ENCODE measurements at places on chromosomes 6 and 20.
A peak's percentile ranks its signal among the peaks of the same experiment; 100 is the strongest.

GRCh38 chr20:44641325-44641724 is 10.2 kb downstream of the ADA start:
- no peak for DNase-seq

GRCh38 chr6:159716247-159717096 is 10.8 kb upstream of the WTAP start:
- no peak for DNase-seq

DNA sequence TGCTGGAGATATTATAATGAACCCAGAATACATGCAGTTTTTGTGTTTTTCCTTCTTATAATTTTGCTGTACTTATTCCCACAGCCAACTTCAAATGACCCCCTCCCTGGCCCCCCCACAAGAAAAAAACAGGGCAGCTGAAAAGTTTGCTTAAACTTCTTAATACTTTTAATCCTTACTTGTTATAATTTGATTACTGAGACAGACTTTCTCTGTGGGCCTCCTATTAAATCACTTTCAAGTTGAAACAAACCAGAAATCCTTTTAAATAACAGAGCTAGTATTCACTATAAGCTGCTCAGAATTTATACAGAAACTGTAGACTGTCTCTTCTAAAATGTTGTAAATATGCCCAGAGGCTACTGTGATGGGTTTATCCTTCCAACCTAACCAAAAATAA is 106.3 kb downstream of the CENPW start:
- no peak for DNase-seq

GRCh38 chr6:82068721-82069120 is 178.8 kb downstream of the IBTK start:
- no peak for DNase-seq

- DNase-seq = no peak
These were observed 1009.4 kb upstream of the FLRT3 start for GRCh38 chr20:15346657-15347280.

GRCh38 chr6:116090251-116090650 is 10.4 kb upstream of the NT5DC1 start:
- DNase-seq = no peak

GRCh38 chr6:148382861-148383260 is 40.2 kb downstream of the SASH1 start:
- DNase-seq = no peak

DNA sequence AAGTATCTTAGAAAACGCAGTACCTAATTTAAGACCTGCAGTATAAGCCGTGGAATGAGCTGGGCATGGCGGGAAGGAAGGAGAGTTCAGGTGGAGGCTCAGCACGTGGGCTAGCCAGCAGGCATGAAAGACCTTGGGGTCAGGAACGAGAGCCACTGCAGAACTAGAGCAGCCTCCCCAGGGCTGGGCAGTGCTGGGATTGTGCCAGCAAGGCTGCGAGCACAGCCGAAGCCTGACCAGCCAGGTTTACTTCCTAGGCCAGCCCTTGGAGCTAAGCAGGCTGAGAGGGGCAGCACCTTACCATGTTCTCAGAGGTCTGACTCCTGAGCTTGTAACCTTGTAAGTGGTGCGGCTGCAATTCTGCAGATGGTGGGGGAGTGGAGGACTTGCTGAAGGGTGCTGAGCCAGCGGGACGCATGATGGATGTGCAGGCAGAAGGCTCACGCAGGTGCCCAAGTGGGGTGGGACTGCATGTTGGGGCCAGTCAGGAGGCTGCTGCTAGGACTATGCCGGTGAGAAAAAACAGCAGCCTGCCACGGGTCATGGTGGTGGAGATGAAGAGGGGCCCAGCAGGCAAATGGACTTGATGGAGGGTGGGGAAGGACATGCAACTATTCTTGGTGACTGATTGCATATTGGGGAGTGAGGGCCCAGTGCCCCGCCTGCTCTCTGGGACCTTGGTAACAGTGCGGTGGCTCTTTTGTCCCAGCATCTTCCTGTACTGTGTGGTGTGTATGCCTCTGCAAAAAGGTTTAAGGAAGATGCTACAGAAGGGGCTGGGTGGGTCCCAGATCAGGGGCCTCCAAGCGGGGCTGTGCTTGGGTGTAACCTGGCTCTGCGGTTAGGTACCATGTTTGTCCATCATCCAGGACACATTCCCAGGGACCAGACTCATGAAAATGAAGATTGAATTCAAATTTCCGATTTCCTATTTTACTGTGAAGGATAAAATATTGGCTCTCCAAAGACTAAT is 37.6 kb upstream of the IRF4 start:
- no peak for DNase-seq

DNA sequence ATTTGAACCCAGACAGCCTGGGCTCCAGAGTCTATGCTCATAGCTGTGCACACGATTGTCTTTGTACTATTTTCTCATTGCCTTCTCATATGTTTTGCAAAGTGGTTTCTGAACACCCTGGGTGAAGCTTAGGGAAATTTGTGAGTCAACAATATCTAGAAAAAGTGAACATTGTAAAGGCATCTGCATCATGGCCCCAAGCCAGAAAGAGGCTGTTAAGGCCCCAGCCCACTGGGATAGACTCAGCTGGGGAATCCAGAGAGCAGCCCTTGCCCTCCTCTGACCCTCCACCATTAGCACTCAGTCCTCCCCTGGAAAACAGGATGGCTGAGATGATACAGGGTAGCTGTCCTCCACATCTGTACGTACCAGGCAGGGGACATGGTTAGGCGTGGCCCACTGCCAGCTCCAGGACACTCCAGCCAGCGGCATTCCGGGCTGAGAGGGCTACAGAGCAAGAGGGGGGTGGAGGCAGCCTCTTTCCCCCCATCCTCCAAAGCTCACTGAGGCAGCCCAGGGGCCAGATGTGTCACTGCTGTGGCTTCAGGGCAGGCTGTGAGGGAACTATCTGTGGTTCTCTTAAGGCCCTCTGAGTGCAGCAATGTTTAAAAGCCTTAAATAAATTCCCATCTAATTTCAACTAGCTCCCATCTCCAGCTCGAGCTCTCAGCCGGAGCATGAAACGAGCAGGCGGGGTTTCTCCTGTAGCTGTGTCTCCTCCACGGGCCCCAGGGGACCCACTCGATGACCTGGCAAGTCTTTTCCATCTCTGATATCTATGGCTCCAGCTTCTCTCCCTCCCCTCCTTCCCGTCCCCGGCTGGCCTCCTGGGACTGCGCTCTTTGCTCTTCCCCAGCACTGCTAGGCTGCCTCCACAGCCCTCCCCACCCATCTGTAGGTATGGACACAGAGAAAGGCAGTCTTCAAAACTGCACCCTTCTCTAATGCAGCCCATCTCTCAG is 209.4 kb upstream of the LRFN2 start:
- DNase-seq = no peak

DNA sequence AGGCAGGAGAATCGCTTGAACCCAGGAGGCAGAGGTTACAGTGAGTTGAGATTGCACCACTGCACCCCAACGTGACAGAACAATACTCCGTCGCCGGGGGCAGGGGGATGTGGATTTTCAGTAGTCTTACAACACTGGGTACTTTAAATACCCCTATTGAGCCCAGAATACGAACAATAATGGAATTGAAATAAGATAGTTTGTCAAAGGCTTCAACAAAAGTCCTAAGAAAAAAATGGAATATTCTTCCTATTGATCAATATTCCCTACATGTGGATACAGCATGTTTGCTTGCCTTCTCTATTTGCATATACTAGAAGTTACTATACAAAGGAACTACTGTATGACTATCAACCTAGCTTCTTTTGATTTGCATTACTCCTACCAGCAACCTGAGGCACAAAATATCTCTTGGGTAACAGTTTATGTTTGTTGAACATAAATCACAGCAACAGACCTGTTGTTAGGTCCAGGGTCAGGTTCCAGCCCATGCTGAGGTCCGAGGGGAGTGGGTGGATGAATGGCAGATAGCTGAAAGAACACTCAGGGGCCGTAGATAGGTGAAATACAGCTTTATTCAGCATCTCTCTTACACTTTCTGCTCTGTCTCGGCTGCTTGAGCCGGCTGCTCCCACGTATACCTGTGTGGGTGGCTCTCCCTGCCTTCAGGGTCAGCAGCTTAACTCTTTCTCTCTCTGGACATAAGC is 23.8 kb downstream of the MAN1A1 start:
- DNase-seq = no peak

- no peak for DNase-seq
These were observed 70.7 kb upstream of the SMIM29 start for GRCh38 chr6:34319471-34319885.

- DNase-seq = no peak
These were observed 117.1 kb downstream of the GRM4 start for GRCh38 chr6:34028691-34029360.

DNA sequence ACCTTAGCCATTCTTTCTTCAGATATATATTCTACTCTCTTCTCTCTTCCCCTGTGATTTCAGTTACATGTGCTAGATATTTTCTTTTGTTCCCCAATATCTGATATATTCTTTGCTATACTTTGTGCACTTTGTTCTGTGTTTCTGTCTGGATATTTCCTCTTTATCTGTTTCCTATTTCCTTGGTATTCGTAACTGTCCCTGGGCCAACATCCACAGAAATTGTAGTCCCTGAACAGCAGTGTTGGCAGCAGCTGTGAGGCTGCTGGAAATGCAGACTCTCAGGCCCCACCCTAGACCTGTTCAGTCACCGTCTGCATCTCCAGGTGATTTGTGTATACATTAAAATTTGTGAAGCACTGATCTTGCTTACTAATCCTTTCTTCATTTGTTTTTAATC is 522.9 kb upstream of the SOX4 start:
- DNase-seq = peak; percentile 58

GRCh38 chr20:52601295-52601971 is 370.7 kb upstream of the TSHZ2 start:
- DNase-seq = no peak

DNA sequence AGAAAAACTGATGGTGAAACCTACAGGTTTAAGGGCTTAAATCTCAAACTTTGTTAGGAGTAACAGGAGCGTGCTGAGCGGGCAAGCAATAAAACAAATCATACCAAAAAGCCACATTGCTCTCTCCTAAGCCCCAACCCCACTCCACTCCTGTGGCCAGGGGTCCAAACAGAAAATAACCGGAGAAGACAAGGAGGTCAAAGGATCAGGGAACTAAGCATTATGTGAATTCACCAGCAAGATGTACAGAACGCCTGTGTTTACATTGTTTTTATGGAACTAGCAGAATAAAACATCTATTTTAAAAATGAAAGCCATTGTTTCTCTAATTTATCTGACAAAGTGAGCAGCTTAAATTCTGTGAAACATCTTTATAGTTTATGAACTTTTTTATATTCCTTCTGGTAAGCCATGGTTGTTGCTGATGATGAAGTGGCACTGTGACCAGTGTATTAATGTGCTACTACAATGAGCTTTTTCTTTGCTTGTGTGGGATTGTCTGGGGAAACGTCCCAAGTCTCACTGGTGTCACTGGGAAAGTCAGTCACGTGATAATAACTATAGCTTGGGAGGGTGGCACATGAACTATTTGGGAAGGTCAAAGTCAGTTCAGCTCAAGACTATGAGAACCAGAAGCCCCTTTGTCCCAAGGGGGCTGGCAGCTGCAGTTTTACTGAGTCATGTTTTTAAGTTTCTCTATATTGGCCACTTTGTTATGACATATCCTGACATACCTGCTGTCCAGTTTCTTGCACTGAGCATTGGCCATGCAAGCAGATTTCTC is 9.8 kb downstream of the FAM210B start:
- DNase-seq = no peak

GRCh38 chr20:63689046-63690002 is 7.1 kb upstream of the TNFRSF6B start:
- no peak for DNase-seq

Measured in endothelial cell of umbilical vein (primary cell).